ENCODE measurements at places on chromosomes 6 and 20.

- no peak for DNase-seq
Measured at GRCh38 chr6:103280417-103280816, 1579.3 kb downstream of the HACE1 start.

DNA sequence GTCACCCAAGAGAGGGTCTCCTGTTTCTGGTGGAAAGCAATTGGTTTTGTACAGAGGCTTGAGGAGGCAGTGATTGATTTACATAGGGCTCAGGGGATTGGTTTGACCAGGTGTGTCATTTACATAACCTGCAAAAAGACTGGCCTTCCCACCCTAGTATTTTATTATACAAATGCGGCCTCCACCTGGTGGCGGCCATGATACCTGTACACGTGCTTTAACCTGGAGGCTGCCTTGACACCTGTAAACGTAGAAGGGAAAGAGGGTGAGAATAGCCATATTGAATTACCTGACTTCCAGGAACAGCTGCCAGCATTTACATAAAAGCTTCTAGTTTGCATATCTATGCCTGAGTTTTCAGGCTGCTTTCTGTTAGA is 48.7 kb downstream of the HLA-DPB1 start:
- no peak for DNase-seq

GRCh38 chr6:89536231-89536630 is 102.3 kb downstream of the LYRM2 start:
- DNase-seq, result no peak

GRCh38 chr6:51625566-51625965 is 461.8 kb downstream of the PKHD1 start:
- DNase-seq, result no peak

DNA sequence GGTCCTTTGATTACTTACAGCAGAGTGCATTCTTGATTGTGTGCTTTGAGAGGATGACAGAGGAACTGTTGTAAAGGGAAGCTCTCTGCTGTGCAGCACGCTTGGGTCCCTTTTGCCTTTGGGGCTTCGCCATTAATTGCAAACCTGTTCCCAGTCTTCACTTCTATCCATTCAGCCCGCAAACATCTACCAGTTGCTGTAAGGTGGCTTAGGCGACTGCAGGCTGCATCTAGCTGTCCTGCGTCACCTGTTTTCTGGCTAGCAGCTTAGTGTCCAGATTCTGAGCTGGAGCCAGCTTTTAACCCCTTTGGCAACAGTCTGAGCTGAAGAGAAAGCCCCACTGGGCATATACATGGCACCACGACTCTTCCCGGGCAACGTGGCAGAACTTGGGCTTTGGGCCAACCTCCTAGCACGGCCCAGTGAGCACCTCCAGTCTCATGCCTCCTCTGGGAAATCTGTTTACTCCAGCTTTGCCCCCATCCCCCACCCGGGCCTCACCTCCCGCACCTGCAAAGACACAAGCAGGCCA is 2.5 kb upstream of the FASTKD5 start:
- DNase-seq, result no peak

DNA sequence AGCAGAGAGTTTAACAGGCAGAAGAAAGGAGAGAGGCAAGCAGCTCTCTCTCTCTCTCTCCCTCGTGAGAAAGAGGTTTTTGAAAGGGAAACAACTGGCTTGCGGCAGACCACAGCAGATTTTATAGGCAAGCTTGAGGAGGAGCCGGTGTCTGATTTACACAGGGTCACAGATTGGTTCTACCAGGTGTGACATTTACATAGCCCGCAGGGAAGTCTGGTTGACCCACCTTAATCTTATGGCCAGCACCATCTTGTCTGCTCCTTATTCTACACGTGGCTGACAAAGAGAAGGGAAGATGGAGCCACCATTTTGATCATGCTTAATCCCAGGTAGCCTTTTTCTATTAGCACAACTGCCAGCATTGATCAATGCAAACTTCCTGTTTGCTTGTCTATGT is 65.4 kb downstream of the OR2J2 start:
- DNase-seq, result no peak

- no peak for DNase-seq
Measured at GRCh38 chr6:7341989-7342742, 29.2 kb upstream of the SSR1 start.

- DNase-seq, result no peak
Measured at GRCh38 chr6:136486357-136486756, 63.9 kb downstream of the MAP7 start.

- no peak for DNase-seq
Measured at GRCh38 chr6:40762981-40763380, 175.8 kb upstream of the LRFN2 start.

GRCh38 chr6:117448732-117449485 is 23.2 kb upstream of the ROS1 start:
- DNase-seq, result no peak

DNA sequence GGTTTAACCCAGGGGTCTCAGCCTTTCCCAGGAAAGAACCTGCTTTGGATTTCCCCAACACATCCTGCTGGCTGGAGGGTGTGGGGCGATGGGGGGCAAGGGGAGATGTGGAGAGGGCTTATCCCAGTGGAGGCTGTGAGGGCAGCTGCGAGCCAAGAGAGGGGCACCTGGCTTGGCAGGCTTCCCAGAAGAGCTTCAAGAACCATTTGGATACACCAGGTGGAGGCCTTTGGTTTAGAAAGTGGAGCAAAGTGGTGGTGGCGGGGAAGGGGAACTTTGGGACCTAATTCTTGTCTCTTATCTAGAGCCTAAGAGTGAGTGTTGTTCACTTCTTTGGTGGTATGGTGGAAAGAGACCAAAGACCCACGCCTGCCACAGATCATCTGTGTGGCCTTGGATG is 12.4 kb downstream of the CD40 start:
- no peak for DNase-seq

DNA sequence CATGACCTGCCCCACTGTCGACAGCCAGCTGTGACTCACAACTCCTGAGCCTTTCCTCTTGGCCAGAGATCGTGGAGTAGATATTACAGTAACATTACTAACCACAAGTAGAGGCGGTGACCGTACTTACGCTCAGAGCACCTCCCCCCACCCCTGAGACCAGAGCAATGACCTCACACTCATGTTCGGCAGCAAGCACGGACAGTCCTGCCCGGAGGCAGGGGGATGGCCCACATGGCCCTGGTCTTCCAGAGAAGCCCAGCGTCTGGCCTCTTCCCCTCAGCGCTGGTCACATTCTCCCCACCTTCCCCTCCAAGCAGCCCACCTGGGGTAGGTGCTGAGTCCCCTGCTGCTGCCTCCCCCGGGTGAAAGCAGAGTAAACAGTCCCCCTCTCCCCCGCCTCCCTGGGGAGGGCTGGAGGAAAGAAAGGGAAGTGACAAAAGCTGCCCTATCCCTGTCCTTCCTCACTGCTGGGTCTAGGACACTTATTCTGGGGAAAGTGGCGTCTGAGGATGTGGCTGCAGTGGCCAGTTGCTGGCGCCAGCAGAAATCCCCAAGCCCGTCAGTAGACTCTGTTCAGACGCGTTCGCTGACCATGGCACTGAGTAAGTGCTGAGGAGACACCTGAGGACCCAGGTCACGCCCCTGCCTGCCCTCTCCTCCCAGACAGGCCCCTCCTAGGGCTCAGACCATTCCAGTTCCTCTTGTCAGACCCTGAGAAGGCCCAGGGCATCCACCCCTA is 68.5 kb downstream of the MRPL14 start:
- DNase-seq, result peak; percentile 29

DNA sequence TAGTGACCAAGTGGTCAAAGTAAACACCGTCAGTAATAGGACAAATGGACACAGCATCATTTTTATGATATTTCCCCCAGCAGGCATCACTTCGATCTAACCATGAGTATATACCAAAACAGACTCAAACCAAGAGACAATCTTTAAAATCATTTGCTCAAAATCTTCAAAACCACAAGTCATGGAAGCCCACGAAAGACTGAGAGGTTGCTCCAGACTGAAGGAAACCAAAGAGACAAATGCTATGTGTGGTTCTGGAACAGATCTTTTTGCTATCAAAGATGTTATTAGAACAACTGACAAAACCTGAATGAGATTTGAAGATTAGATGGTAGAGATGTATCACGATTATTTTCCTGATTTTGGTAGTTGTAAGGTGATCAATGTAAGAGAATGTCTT is 197.7 kb downstream of the TBXT start:
- DNase-seq, result no peak

GRCh38 chr6:142822842-142823241 is 122.1 kb downstream of the HIVEP2 start:
- DNase-seq, result no peak

DNA sequence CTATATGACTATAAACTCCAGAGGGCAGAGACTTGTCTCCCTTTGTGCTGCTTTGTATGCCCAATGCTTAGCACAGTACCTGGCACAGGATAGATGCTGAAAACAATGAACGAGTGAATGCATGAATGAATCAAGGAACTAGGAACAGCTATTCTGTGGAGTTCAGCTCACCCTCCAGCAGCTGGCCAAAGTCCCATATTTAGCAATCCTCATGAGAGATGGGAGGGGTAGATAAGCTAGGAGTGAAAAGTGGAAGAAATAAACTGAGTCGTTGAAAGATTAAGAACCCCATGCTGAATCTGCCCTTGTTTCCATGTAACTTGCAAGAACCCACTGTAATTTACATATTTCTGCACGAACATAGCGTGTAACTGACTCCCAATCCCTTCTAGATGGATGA is 106.5 kb downstream of the MAFB start:
- no peak for DNase-seq

- DNase-seq, result no peak
Measured at GRCh38 chr20:32727683-32728082, 15.6 kb downstream of the COMMD7 start.

- DNase-seq, result no peak
Measured at GRCh38 chr6:153087436-153087835, 43.6 kb downstream of the RGS17 start.

- DNase-seq, result no peak
Measured at GRCh38 chr6:164612751-164613150, 696.7 kb downstream of the C6orf118 start.

GRCh38 chr20:11043001-11043400 is 369.2 kb upstream of the JAG1 start:
- DNase-seq, result no peak

DNA sequence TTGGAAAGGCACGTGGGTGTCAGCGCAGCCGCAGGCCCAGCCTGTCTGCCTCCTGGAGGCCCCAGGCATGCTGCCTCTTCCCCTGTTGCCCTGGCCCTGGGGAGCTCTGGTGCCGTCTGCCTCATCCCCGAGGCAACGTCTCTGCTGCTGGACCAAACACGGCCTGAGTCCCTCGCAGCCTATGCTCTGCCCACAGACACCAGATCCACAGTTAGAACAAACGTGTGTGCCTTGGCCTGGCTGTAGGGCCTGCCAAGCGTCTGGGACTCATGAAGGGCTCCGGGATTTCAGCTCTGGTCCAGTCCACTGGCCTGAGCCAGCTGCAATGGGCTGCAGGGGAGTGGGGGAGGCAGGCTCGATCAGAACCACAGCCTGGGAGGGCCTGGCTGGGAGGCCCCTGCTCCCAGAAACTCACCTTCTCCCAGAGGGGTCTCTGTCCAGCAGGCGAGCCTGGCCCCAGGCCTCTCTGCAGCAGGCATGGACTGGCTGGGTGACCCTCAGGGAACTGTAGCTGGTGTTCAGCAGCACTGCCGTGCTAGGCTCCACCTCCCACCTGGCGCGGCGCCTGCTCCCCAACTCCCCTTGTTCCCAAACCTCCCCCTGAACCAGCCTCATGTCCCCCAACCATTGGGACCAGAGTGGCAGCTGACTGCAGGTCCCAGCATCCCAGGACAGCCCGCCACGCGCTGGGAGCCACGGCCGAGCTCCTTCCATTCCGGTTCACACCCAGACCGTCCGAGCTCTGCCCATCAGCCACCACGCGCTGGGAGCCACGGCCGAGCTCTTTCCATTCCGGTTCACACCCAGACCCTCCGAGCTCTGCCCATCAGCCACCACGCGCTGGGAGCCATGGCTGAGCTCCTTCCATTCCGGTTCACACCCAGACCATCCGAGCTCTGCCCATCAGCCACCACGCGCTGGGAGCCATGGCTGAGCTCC is 197.0 kb downstream of the DLL1 start:
- no peak for DNase-seq

- DNase-seq, result peak; percentile 70
Measured at GRCh38 chr6:136593748-136594490, 43.7 kb upstream of the MAP7 start.

- no peak for DNase-seq
Measured at GRCh38 chr6:35428421-35429149, 23.6 kb upstream of the FANCE start.

GRCh38 chr20:8313073-8313472 is 181.0 kb downstream of the PLCB1 start:
- DNase-seq, result no peak

DNA sequence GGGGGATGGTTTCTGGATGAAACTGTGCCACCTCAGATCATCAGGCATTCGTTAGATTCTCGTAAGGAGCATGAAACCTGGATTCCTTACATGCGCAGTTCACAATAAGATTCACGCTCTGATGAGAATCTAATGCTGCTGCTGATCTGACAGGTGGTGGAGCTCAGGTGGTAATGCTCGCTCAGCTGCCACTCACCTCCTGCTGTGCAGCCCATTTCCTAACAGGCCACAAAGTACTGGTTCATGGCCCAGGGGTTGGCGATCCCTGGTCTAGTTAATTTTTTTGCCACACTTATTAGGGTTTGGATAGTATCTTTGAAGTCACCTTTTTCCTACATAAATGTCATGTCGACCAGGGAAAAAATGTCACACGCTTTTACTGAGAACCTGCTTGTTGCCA is 96.8 kb upstream of the MLIP start:
- DNase-seq, result no peak

DNA sequence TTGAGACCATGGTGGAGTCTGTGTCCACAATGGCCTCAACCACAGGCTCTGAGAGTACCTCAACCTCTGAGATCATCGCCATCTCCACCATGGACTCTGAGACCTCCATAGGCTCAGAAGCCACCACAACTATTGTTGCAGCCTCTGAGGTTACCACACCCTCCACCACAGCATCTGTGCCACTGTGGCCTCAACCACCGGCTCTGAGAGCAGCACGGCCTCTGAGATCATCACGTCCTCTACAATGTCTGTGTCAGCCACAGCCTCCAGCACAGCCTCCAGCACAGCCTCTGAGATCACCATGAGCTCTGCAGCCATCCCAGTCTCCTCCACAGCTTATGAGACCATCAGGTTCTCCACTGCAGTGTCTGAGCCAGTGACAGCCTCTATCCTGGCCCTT is 19.4 kb upstream of the MUC21 start:
- DNase-seq, result peak; percentile 24
